ENCODE measurements at places on chromosomes 7 and 10.

- no peak for DNase-seq
Observed at GRCh38 chr7:28347475-28348318, 64.6 kb upstream of the CREB5 start.

DNA sequence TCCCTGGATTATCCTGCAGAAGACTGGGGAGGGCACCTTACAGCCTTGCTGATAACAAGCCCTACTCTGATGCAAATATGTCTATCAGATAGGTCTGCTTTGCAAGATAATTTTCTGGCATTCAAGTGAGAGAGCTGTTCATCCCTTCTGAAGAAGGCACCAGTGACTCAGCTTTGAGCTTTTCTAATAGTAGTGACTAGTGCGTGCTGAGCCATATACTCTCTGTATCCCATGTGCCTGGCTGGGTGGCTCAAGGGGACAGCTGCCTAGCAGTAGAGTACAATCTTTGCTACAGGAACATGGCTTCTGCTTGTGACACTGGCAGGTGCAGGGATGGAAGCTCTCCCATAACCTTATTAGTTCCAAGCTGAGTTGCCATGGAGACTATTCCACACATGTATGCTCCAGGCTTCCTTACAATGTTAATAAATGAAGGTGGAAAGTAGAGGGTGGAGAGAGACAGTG is 35.0 kb upstream of the ABCB4 start:
- DNase-seq: no peak

DNA sequence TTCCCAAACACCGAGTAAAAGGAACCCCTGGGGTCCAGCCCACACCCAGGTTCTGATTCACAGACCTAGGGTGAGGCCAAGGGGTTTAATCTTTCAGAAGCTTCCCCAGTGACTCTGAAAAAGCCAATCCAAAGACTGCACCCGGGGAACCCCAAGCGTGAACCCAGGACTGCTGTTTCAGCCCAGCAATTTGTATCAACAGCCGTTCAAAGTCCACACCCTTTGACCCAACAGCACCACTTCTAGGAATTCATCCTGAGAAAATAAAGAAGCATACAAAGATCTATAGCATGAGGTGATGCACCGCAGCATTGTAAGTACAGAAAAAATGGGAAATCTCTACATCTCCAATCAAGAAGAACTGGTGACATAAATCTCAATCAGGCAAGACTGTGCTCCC is 24.4 kb downstream of the DLG5 start:
- DNase-seq: no peak

DNA sequence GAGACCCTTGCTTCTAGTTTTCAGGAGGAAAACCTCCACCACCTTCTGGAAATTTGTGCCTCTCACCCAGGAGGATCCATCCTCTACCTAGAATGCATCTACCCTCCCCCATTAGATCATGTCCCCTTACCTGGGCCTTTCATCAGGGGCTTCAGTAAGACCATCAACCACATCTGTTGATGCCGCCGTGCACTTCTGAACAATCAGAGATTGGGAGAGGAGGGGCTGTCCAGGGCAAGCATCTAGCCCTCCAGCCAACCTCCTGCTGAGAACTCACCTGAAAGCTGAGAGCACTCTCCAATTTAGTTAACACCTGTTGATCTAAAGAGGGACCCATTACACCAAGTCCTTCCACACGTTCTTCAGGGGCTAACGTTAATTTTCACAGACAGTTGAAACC is 57.6 kb upstream of the PIK3CG start:
- no peak for DNase-seq

- no peak for DNase-seq
Observed at GRCh38 chr10:73975388-73975787, 22.5 kb upstream of the VCL start.

GRCh38 chr7:149869291-149869650 is 4.5 kb upstream of the ATP6V0E2 start:
- DNase-seq: no peak

- no peak for DNase-seq
Observed at GRCh38 chr10:93386631-93387369, 95.3 kb downstream of the MYOF start.

DNA sequence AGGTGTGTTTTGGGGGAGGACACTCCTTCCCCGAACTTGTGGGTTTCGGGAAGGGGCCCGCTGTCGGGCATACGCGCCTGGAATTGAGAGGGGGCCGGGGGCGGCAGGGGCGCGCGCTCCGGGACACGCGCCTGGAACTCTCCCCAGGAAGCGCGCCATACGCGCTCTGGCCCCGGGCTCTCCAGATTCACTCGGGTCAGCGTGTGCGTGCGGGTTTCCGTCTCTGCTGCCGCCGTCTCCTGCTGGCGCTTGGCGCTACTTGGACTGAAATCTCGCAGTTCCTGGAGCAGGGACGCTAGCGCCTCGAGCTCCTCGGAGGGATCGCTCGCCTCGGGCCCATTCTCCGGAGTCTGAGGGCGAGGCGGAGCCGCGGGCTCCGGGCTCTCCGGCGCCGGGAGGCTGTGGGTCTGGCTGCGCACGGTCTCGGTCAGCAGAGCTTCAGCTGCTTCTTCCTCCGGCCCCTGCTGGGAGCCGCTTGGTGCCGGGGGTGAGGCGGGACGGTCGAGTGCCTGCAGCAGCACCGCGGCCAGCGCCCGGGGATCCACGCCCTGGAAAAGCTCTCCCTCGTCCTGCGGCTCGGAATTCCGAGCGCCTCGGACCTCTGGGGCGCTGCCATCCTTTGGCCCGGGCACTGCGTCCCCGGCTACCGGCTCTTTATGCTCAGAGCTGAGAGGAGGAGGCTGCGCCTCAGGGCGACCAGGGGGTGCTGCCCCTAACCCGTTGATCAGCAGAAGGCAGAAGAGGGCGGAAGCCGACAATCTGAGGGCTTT is 1.1 kb downstream of the VGF start:
- DNase-seq: no peak

GRCh38 chr10:132687893-132688579 is 97.9 kb downstream of the NKX6-2 start:
- no peak for DNase-seq

- no peak for DNase-seq
Observed at GRCh38 chr7:37216923-37217322, 231.7 kb downstream of the ELMO1 start.

DNA sequence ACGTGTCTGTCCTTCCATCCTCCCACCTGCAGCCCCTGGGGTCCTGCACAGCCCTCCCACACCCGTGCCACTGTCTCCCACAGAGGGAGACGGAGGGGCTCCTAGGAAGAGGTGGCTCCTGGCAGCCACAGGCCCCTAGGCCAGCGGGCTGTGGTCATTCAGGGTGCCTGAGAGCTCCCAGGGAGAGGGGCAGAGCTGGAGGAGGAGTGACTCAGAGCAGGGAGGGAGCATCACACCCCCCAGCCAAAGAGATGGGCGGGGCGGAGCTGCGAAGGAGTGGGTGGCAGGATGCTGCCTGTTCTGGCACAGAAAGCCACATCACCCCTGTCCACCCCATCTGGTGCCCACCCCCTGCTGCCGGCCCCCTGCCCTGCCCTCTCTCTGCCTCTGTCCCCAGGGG is 50.5 kb downstream of the STK32C start:
- DNase-seq: no peak

DNA sequence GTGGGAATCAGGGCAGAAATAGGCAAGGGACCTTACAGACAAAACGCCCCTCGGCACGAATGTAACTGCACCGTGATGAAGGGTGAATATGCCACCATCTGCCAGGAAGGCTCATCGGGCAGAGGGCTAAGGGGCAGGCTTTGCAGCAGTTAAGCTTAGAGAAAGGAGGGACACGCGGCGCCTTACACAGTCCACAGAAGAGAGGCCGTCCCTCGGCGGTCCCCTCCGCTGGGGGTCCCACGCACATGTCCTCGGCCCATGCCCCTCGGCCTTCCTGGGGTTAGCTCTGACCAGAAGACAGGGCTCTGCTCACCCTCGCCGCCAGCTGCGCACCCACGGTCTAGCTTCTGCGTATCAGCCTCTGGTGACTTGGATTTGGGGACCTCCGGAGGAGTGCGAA is 141.1 kb downstream of the DYNC2I1 start:
- DNase-seq: no peak

GRCh38 chr7:84247591-84247990 is 53.0 kb upstream of the SEMA3A start:
- DNase-seq: no peak

Data from cortex of kidney (tissue), 1 donor.